ENCODE measurements at places on chromosomes 11 and 22. TPM values are rescaled to one million over a fixed set of nuclear protein-coding genes. Genes with fewer than 3 reads are reported as not detected.

GRCh38 chr11:83310718-83311117 is 24.6 kb upstream of the CCDC90B start:
- DNase-seq = no peak

GRCh38 chr11:111303461-111303860 is 5.1 kb downstream of the POU2AF3 start:
- DNase-seq = no peak

- no peak for DNase-seq
Measured at GRCh38 chr22:43666457-43666856, 145.6 kb downstream of the EFCAB6 start.

GRCh38 chr22:37911697-37912096 is 5.6 kb downstream of the MICALL1 start:
- DNase-seq = no peak

DNA sequence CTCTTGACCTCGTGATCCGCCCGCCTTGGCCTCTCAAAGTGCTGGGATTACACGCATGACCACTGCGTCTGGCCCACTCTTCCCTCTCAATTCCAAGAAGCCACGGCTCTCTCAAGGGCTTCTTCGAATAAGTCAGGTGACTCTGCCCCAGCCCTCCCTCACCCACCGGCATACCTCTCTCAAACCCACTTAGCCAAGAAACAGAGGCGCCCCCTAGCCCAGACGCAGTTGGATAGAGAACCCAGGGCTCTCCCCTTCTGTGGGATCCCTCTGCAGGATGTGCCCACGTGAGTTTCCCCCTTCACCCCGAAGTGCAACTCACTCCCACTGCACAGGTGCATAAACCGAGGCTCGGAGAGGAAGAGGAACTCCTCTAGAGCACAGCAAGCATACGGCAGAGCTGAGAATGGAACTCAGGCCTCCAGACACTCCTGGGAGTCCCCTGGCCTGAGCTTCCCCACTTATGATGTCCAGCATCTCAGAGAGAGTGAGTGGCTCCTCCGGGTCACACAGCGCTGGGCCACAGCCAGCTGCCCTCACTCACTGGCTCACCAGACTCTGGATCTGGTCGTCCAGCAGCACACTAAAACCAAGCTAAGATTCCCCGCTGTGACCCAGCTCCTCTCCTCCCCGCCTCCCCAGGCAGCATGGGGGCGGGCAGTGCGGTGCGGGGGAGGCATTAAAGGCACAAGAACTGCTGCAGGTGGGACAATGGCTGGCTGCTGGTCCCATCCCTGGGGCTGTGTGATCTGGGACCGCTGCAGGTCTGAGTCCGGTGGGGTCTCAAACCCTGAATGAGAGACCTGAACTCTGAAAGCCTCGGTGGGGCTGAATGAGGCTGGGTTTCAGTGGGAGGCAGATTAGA is 16.8 kb upstream of the RGL4 start:
- no peak for DNase-seq

GRCh38 chr22:37854946-37855345 is 5.7 kb downstream of the EIF3L start:
- DNase-seq = no peak

GRCh38 chr11:98136357-98136756 is 884.4 kb upstream of the CNTN5 start:
- DNase-seq = no peak

- no peak for DNase-seq
Measured at GRCh38 chr22:49992921-49993648, 19.5 kb downstream of the IL17REL start.

- no peak for DNase-seq
Measured at GRCh38 chr11:116360221-116360941, 412.4 kb downstream of the BUD13 start.

GRCh38 chr11:34730544-34731295 is 109.8 kb downstream of the EHF start:
- DNase-seq = no peak

DNA sequence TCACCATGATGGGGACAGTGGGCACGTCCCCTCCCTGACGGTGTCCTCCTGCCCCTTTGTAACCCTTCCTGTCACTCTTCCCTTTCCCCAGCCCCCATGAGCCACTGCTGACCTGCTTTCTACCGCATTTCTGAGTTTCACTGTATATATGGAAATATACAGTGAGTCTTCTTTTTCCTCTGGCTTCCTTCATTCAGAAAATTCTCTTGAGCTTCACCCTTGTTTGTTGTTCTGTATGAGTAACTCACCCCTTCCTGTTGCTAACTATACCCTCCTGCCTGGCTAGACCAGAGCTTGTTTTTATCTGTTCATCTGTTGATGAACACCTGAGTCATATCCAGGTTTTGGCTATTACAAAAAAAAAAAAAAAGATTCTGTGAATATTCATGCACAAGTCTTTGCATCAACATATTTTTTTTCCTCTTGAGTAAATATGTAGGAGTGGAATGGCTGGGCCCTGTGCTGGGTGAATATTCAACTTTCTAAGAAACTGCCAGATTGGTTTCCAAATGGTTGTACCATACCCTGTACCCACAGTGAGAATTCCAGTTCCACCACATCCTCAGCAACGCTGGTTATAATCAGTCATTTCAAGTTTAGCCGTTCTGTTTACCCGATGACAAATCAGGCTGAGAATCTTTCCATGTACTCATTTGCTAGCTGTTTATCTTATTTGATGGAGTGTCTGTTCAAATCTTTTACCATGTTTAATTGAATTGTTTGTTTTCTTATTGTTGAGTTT is 62.0 kb downstream of the IGF2 start:
- DNase-seq = no peak

CD6 gene
- 0.27 TPM for total RNA-seq

MRGPRX4 gene
- total RNA-seq = not detected

KCNE3 gene
- total RNA-seq = 1.5 TPM

PNPLA3 gene
- 7.7 TPM for total RNA-seq

TMEM151A gene
- total RNA-seq = 6.4 TPM

DDX25 gene
- total RNA-seq = 13.4 TPM

RBMXL2 gene
- 0.64 TPM for total RNA-seq

OSM gene
- total RNA-seq = 0.27 TPM

MRGPRG gene
- total RNA-seq = not detected

CARD18 gene
- not detected for total RNA-seq

FGF19 gene
- 5.2 TPM for total RNA-seq

Data from cerebellum (tissue), 4 donors.